ENCODE measurements at places on chromosomes 1 and 21. TPM values are rescaled to one million over a fixed set of nuclear protein-coding genes. Genes with fewer than 3 reads are reported as not detected.

- no peak for DNase-seq
Measured at GRCh38 chr1:201260236-201260590, 23.1 kb upstream of the PKP1 start.

DNA sequence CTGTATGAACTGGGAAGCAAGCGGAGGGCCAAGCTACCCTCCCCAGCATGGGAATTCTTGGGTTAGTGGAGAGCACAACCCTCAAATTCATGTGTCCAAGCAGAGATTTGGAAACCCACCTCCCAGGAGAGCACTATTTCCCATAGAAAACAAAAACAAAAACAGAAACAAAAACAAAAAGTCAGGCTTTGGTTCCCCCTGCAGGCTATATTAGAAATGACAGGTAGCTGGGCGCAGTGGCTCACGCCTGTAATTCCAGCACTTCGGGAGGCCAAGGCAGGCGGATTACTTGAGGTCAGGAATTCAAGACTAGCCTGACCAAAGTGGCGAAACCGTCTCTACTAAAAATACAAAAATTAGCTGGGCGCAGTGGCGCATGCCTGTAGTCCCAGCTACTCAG is 10.8 kb downstream of the MINDY1 start:
- no peak for DNase-seq

DNA sequence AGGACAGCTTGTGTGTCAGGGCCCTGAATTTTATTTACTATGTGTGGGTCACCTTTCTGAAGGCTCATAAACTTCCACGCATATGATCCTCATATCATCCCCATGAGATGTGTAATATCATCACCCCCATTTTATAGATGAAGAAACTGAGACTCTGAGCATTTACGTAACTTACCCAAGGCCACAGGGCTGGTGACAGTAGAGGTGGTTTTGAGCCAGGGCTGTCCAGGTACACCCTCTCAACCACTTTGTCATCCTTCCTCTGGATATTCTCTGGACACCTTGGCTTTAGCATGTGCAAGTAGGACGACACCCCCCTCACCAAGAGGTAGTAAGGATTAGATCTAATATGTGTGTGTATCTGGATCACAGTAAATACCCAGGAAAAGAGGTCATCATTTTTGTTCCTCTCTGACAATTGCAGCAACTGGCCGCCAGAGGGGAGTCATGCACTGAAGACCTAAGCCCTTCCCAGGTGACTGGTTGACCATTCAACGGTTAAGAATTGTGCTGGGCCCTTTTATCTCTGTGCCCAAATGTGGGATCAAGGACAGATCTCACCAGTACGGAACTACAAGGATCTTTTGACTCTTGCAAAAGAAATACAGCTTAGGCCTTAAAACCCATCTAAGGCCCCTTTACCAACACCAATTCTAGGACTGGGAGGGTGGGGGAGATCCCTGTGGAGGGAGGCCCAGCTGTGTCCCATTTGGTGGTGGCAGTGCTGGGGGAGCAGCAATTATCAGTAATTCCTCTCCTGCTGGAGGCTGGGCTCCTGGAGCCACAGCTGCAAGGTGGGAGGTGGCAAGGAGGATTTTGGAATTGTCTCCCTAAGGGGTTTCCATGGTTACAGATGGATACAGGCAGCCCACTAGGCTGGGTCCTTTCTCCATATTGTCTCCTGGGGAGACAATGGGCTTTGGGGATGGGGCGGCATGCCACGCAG is 13.7 kb upstream of the E2F2 start:
- peak; percentile 86 for DNase-seq

- DNase-seq, result no peak
Measured at GRCh38 chr1:48228156-48228555, 5.6 kb downstream of the SLC5A9 start.

GRCh38 chr1:31693231-31693630 is 10.6 kb downstream of the COL16A1 start:
- no peak for DNase-seq

DNA sequence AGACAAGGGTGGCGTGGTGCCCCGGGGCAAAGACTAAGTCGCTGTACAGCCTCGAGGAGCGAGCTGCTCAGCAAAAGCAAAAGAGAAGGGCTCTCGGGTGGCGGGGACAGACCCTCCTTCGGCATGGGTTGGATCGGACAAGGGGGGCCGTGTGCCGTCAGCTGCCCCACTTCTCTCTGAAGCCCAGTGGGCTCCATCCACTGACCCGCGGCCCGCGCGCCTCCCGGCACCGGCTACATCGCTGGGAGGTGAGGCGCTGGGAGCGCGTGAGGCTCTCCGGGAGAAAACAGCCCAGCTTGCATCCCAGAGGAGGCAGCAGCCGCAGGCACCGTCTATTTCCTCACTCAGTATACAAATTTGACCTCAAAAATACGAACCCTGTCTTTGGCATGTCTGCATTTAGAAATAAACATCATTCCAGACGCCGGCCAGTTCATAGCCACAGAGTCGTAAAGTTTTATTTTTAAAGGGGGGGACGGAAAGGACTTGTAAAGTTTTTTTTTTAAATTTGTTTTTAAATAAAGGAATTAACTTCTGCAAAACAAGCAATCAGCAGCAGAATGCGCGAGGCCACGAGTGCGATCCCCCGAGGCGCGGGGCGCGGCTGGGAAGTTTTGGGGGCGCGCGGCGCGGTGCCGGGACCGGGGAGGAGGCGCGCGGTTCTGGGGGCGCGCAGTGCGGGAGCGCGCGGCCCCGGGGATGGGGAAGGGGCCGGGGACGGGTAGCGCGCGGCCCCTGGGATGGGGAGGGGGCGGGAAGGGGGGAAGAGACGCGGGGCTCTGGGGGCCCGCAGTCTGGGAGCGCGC is 689 bp upstream of the GPR137B start:
- no peak for DNase-seq

GRCh38 chr1:210920258-210920657 is 213.7 kb downstream of the KCNH1 start:
- no peak for DNase-seq

- DNase-seq, result no peak
Measured at GRCh38 chr1:89364954-89365550, 1.2 kb downstream of the GBP6 start.

DNA sequence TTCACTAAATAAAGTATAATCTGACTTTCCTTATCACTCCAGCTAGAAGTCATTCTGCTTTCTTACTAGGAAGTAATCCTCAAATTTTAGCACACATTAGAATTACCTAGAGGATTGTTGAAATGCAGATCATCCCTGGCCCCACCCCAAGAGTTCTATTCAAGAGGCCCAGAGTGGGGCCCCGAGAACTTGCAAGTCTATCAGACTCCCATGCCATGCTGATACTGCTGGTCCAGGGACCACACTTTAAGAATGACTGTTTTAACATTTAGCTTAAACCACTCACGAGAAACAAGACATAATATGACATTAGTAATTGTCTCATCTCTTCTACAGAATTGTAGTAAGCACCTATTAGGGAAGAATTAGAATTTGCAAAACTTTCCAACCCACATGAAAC is 7.7 kb upstream of the SYNJ1 start:
- DNase-seq, result no peak

DNA sequence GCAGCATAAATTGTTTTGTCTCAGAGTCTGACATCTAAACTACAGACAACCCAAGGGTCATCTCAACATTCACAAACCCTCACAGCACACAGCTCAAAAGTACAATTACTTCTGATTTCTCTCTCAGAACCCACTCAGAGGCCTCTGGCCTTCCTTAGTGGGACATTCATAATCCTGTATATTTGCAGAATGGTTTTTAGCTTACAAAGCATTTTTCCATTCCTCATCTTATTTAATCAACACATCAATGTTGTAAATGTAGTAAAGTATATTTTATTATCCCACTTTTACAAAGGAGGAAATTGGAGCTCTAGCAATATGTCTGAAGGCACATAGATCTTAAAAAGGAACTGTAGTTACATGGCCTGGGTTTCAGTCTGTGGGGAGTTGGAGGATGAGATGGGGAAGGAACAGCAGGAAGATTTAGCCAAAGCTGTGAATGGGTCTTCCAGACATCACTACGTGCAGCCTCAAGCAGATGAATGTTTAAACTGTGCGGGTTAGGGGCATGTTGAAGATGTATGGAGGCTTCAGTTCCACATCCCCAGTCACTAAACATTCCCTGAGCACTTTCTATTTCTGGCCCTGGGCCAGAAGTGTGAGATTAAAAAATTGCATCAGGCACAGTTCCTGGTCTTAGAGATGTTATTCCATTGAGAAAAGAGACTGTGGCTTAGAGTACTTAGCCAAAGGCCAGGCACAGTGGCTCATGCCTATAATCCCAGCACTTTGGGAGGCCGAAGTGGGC is 13.3 kb downstream of the AKNAD1 start:
- DNase-seq, result no peak

GRCh38 chr21:32020564-32020963 is 147.7 kb downstream of the HUNK start:
- DNase-seq, result no peak

- no peak for DNase-seq
Measured at GRCh38 chr1:94033849-94034248, 87.1 kb downstream of the ABCA4 start.

GRCh38 chr1:232705815-232706575 is 76.1 kb upstream of the SIPA1L2 start:
- DNase-seq, result peak; percentile 37

DNA sequence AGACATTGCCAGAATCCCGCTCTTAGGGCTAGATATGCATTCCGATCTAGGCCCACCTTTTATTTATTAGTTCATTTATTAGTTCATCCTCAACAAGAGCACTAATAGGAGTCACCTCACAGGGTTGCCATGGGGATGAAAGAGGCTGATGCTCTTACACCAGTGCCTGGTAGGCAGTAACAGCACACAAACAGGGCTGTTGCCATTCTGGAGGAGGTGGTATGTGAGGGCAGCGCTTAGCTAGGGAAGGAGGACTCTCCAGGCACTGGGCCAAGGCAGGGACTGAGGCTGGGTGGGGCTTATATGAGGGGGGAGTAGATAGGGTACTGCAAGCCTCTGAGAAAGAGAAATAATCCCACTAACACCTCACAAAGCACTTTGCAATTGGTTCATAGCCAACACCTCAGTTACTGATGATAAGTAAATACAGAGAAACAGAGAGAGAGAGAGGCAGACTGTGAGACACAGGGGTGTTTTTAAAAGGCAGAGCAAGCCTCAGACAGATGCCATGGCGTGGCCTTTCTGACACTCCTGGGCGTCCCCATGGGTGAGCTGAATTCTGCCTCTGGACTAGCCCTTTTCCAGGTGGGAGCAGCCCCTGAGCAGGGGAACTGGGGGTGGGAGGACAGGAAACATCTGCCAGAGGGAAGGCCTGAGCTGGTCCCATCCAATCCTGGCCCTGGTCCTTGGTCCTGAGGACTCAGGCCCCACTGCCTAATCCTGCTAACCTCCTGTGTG is 5.9 kb downstream of the FCGR2A start:
- DNase-seq, result peak; percentile 42

DNA sequence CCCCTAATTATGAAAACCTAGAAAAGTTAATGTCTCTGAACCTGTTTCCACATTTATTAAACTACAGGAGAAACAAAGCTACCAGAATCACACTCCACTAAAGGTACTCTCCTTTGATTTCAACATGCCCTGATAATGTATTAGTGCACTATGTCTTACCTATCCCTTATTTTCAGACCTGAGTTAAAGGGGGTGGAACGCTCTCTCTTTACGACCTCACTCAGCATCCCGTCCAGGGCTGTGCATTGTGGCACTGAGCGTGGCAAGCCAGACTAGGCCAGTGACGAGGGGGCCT is 678 bp downstream of the LSM10 start:
- no peak for DNase-seq

DNA sequence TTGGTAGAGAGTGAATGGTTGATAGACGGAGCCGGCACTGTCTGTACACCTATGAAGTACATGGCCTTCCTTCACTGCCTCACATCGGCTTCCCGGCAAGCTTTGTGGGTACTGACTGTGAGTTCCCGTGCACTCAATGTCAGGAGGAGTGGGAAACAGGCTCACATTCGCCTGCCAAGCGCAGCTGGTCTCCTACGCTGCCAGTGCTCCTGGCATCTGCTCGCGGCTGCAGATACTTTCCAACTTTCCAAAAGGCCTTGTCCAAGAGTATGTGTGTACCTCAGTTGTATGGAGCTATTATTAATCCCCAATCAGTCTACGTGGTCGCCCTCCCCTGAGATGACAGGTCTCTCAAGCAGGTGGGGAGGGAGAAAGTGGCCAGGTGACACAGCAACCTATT is 180.8 kb downstream of the ZSCAN20 start:
- DNase-seq, result peak; percentile 34

DNA sequence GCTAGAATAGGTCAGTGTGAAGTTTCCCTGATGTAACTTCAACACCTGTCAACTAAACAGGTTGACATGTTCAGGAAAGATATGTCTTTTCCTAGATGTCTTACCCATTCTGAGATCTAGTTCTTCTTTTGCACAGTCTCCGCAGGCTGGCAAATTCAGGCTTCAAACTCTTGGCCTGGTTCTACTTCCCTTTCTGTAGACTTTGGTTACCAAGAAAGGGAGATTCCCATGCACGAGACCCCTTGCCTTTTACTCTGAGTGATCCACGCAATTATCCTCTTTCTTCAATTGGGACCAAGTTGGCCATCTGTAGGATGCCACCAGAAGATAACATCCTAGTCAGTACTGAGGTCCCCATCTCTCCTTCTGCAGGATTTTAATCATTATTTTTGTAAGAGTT is 2.0 kb downstream of the CFAP45 start:
- DNase-seq, result no peak

DNA sequence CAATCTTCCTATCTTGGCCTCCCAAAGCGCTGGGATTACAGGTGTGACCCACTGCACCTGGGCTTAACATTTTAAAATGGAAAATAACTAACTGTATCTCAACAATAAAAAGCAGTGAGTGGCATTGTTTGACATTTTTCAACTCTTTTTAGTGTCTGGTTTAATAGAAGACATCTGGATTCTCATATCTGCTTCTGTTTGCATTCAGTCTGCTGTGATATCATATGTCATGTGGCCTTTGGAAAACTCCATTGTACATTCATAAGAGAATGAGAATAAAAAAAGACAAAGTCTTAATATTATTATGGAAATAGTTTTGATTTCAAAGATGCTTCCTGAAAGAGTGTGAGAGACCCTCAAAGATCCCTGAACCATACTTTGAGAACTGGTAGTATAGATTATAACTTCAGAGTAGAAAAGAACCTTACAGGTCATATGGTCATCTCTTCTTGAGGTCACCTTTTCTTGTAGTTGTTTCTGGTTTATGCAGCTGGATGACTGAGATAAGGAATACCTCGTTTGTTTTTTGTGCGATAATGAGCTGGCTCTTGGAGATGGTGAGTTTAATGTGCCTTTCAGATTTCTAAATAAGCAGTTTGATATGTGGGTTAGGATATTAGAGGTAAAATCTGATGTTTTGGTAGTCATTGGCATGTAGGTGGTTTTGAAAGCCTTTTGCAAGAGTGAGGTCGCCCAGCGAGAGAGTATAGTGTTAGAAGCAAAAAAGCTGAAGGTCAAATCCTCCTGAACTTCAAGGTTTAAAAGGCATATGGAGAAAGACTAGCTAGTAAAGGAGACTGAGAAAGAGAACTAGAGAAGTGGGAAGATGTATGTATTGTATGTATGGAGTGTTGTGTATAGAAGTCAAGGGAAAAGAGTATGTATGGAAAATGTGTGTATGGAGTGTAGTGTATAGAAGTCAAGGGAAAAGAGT is 17.2 kb downstream of the CEP350 start:
- no peak for DNase-seq

Gene SSR2
- total RNA-seq, result 82.0 TPM

Gene FCGR2B
- total RNA-seq, result 3.7 TPM

Gene CHAF1B
- 0.75 TPM for total RNA-seq

Gene ARHGEF10L
- 42.6 TPM for total RNA-seq

Gene PLPP3
- 98.0 TPM for total RNA-seq

Gene LEPROT
- 52.8 TPM for total RNA-seq
